ENCODE measurements at places on chromosomes 1 and 21.

- DNase-seq: no peak
Measured at GRCh38 chr1:67590329-67590728, 94.7 kb upstream of the GADD45A start.

GRCh38 chr1:241658081-241658793 is 6.2 kb downstream of the WDR64 start:
- DNase-seq: no peak

DNA sequence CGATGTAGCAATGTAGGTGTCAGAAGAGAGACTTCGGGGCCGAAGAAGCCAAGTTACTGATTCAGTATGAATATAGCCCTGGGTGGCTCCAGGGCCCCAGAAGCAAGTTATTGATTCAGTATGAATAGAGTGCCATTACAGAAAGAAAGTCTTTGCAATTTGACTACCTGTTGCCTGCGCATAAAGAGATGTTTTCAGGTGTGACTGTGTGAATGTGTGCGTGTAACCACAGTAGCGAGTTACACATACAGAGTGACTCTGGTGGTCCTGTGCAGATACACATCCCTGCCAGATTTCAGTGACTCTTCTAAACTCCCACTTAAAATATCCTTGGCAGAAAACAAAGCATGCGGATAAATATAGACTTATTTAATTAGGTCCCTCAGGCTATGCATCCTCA is 142.7 kb upstream of the CD34 start:
- DNase-seq: no peak

DNA sequence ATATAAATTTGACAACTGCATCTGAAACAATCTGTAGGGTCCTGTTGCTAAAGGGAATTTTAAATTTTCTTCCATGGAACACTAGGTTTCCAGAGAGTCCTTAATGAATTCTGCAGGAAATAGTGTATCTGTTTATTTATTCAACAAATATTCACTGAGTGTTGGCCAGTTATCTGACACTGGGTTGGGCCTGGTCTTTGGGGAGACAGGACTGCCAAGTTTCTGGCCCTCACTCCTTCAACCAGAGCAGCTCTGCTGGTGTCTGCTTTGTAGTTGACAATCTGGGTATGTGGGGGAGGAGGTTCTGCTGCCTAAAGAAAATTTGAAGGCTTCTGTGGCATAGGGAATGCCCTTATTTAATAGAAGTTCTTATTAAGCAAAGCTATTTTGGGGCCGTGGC is 26.1 kb upstream of the HUNK start:
- no peak for DNase-seq

DNA sequence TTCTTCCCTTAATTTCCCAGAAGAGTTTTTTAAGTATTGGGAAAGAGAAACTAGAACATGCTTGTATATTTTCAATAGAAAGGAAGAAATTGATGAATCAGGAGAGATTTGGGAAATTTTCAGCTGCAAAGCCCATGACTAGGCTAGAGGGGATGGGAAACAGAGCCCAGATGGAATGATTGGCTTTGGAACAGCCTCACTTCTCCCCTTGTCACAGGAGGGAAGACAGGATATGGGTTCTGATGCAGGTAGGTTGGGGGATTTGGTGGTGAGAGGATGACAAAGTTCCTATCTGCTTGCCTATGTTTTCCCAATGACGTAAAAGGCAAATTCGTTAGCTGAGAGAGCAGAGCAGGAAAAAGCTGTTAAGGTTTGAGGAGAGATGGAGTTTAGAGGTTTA is 31.0 kb upstream of the ARID1A start:
- DNase-seq: no peak

DNA sequence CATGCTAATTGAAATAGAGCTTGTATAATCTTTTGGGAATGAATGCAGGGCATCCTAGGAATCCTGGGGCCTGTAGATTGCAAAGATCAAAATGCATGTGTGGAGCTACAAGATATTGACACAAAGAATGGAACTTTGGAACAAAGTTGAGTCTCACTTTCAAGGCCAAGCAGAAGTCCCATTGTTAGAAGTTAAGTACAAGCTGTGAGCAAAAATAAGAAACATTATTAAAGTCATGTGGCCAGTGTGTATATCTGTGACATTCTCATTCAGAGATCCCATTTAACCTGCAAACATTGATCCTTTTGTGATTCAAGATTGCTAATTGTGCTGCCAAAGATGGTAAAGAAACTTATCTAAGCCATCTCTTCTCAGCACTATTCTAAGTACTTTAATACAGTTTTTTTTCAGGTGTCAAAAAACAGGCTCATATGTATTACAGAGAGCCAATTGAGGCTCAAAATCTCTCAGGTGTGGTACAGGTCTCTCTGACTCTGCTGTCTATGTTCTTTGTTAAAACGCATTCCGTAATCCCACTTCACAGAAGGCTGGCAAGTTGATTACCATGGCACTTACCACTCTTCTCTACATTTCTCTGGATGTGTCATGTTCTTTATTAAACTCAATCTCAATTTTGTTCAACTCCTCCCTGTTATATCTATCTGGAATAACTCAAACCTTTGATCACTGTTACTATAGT is 704.4 kb upstream of the NEGR1 start:
- no peak for DNase-seq

Data from GF-D8 (cell line).